ENCODE measurements at places on chromosomes 1 and 21. TPM values are rescaled to one million over a fixed set of nuclear protein-coding genes. Genes with fewer than 3 reads are reported as not detected.

The KCNJ10 gene
- not detected for total RNA-seq

The PKP1 gene
- total RNA-seq, result not detected

The CLCA2 gene
- total RNA-seq, result not detected

The ABCA4 gene
- total RNA-seq, result 0.12 TPM

The F3 gene
- 38.5 TPM for total RNA-seq

The PTCH2 gene
- 15.6 TPM for total RNA-seq

The ACP6 gene
- total RNA-seq, result 14.6 TPM

DNA sequence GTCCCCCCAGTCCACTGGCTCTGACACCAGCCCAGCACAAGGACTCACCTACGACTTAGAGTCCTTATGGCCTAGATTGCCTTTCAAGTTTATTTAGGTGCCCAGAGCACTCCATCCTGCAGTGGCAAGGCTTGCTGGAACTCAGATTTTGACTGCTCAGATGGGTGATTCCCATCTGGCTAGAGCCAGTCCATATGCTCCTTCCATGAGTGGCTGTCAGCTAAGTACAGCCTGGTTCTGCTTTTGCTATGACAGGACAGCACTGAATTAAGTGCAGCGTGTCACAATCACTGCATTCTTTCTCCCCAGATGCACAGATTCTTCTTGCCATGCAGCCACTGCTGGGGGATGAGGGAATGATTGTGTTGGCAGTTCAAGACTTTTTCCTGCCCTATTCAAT is 43.8 kb downstream of the GPR52 start:
- no peak for DNase-seq
- no peak overlapping the region for H3K27ac ChIP-seq
- H3K4me1 ChIP-seq, result no peaks in the 10 kb centered on the region
- H3K27me3 ChIP-seq, result no peaks in the 10 kb centered on the region
- H3K36me3 ChIP-seq, result no peaks in the 10 kb centered on the region

GRCh38 chr1:60425528-60425927 is 352.0 kb upstream of the C1orf87 start:
- DNase-seq, result no peak
- H3K36me3 ChIP-seq, result no peaks in the 10 kb centered on the region
- H3K27me3 ChIP-seq, result no peaks in the 10 kb centered on the region
- H3K4me1 ChIP-seq, result no peaks in the 10 kb centered on the region
- no peak overlapping the region for H3K4me3 ChIP-seq

DNA sequence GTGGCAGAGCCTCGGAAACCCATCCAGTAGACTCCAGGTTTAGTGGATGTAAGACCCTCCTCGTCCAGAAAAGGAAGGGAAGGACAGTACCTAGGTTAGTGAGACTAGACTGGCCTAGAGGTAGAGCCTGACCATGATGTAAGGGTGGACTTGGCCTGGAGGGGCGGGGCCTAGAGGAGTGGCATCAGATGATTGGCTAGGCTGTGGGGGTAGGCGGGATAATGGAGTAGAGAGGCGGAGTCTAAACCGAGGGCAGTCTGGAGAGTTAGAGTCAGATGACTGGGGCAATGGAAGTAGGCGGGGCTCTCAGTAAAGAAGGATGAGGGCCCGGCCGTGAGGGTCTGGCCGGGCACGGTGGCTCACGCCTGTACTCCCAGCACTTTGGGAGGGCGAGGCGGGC is 70.1 kb downstream of the EPHB2 start:
- no peak for DNase-seq
- peaks cover 11% of the 10 kb centered on the region for H3K4me1 ChIP-seq

DNA sequence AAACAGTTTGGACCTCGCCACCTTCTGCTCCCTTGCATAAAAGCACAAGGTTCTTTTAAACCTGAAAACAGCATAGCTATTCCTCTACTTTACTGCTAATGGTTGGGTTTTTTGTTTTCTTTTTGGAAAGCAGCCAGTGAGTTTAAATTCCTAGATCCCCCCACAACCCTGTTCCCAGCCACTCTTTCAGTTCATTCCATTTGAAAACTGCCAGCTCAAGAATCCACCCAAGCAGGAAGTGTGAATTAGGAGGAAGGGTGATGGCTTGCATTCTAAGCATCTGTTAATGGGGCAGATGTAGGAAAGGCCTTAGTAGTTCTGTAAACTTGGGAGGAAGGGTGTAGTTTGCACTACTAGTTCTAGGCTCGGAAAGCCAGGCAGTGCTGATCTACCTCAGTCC is 172.9 kb upstream of the HOOK1 start:
- peaks cover 7% of the 10 kb centered on the region for H3K4me1 ChIP-seq
- DNase-seq, result no peak
- no peaks in the 10 kb centered on the region for H3K36me3 ChIP-seq
- H3K27me3 ChIP-seq, result no peaks in the 10 kb centered on the region
- no peak overlapping the region for H3K4me3 ChIP-seq
- H3K27ac ChIP-seq, result no peak overlapping the region

DNA sequence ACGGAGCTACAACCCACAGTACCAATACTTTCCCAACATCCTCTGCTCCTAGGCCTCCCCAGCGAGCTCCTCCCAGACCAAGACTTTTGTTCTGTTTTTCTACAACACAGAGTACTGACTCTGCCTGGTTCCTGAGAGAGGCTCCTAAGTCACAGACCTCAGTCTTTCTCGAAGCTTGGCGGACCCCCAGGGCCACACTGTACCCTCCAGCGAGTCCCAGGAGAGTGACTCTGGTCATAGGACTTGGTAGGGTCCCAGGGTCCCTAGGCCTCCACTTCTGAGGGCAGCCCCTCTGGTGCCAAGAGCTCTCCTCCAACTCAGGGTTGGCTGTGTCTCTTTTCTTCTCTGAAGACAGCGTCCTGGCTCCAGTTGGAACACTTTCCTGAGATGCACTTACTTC is 20.6 kb downstream of the PLA2G5 start:
- no peaks in the 10 kb centered on the region for H3K27me3 ChIP-seq
- no peaks in the 10 kb centered on the region for H3K36me3 ChIP-seq
- H3K27ac ChIP-seq, result no peak overlapping the region
- no peak for DNase-seq

GRCh38 chr1:62687903-62688686 is at the start of gene DOCK7:
DOCK7 (minus strand) TSS chr1:62688386; CDS start chr1:62688264, 122 bp downstream.
- H3K27ac ChIP-seq, result peak within 1 kb of the TSS; percentile 52
- DNase-seq, result peak; percentile 70
- H3K36me3 ChIP-seq, result no peaks in the 10 kb centered on the region
- H3K27me3 ChIP-seq, result no peaks in the 10 kb centered on the region
- peaks cover 12% of the 10 kb centered on the region for H3K4me1 ChIP-seq

DNA sequence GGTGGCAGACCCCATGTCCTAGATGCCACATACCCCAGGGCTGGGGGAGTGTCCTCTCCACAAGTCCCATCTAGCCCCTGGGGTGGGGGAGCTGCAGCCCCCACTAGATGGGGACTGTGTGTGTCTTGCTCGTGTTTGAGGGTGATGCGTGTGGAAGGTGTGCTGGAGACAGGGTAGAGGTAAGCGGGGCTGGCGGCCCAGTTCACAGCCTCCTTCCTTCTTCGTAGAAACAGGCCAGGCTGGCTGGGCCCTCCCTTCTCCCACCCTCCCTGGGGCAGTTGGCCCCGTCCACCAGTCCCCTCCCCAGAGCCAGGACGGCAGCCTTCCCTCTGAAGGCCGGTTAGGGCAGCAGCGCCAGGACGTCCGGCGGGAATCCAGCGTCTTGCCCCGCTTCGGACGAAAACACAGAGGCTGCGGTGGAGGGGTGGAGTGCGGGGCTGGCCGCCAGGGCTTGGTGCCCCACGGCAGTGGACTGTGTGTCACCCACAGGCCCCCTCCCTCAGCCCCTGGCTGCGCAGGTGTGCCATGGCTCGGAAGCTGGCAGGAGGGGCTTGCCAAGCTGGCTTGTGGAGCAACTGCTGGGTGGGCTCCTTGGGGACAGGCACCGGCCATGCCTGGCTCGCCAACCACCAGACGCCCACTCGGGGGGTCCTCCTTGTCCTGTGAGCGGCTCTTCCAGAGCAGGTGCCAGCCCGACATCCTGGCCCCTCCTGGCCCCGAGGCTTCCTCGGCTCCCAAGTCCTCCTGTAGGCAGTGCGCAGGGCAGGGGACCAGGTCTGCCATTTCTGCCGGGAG is 3.6 kb downstream of the PRDM16 start:
- no peak overlapping the region for H3K27ac ChIP-seq
- H3K4me1 ChIP-seq, result peaks cover 8% of the 10 kb centered on the region
- DNase-seq, result no peak
- no peak overlapping the region for H3K4me3 ChIP-seq

DNA sequence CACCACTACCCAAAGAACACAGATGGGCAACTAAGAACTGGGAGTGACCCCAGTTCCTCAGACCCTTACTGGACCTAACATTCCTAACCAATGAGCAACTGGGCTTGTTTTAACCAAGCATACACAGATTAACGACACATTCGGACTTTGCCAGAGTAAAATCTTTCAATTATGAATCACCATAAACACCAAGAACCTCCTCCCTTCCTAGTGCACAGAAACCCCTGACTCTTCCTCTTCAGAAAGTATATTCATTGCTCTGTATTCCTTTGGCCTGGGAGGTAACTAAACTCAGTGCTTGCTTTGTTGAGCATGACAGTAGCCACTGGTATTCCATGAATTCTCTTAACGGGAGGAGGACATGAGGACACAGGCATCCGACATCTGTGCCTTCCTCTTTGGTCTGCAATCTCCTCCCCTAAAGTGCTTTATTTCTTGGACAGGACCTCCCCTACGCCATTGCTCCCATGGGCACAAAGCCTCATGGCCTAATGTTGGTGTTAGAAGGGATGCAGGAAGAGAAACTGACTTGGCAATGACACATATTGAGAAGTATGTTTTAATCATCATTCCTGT is 42.7 kb downstream of the SEC16B start:
- no peaks in the 10 kb centered on the region for H3K27me3 ChIP-seq
- H3K36me3 ChIP-seq, result no peaks in the 10 kb centered on the region
- DNase-seq, result no peak
- peaks cover 8% of the 10 kb centered on the region for H3K4me1 ChIP-seq
- no peak overlapping the region for H3K4me3 ChIP-seq

- no peaks in the 10 kb centered on the region for H3K27me3 ChIP-seq
- DNase-seq, result no peak
- no peaks in the 10 kb centered on the region for H3K36me3 ChIP-seq
- no peak overlapping the region for H3K27ac ChIP-seq
Observed at GRCh38 chr1:239657291-239657690, 270.9 kb downstream of the CHRM3 start.

- no peaks in the 10 kb centered on the region for H3K27me3 ChIP-seq
- H3K4me1 ChIP-seq, result no peaks in the 10 kb centered on the region
- H3K4me3 ChIP-seq, result no peak overlapping the region
- H3K36me3 ChIP-seq, result no peaks in the 10 kb centered on the region
- DNase-seq, result no peak
- no peak overlapping the region for H3K27ac ChIP-seq
Observed at GRCh38 chr1:45544530-45544929, 6.1 kb upstream of the AKR1A1 start.

DNA sequence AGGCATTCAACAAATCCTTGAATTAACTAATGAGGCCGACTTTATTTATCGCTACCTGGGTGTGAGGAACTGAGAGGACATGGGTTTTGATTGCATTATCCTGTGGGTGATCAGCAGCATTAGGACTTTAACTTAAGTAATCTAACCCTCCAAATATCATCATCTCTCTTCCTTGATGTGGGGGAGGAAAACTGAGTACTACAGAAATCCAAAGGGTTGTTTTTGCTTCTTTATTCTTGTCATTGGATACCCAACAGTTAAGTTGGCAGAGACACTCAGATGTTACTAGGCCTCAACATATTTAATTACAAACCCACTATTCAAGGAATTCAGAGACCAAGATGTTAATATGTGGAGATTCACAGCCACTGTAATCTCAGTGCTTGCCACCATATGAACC is 97.4 kb upstream of the ST6GALNAC5 start:
- no peaks in the 10 kb centered on the region for H3K4me1 ChIP-seq
- H3K27me3 ChIP-seq, result no peaks in the 10 kb centered on the region
- H3K4me3 ChIP-seq, result no peak overlapping the region
- H3K36me3 ChIP-seq, result no peaks in the 10 kb centered on the region
- H3K27ac ChIP-seq, result no peak overlapping the region

DNA sequence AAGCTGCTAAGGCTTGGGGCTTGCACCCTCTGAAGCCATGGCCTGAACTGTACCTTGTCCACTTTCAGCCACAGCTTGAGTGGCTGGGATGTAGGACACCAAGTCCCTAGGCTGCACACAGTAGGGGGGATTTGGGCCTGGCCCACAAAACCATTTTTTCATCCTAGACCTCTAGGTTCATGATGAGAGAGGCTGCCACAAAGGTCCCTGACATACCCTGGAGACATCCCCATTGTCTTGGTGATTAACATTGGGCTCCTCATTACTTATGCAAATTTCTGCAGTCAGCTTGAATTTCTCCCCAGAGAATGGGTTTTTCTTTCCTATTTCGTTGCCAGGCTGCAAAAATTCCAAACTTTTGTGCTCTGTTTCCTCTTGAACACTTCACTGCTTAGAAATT is 26.3 kb upstream of the CHODL start:
- H3K36me3 ChIP-seq, result no peaks in the 10 kb centered on the region
- no peak overlapping the region for H3K4me3 ChIP-seq
- no peak for DNase-seq
- H3K27ac ChIP-seq, result no peak overlapping the region
- no peaks in the 10 kb centered on the region for H3K4me1 ChIP-seq

Data from ovary (tissue), 10 donors.